ENCODE measurements at places on chromosomes 6 and 20. TPM values are rescaled to one million over a fixed set of nuclear protein-coding genes. Genes with fewer than 3 reads are reported as not detected.

DNA sequence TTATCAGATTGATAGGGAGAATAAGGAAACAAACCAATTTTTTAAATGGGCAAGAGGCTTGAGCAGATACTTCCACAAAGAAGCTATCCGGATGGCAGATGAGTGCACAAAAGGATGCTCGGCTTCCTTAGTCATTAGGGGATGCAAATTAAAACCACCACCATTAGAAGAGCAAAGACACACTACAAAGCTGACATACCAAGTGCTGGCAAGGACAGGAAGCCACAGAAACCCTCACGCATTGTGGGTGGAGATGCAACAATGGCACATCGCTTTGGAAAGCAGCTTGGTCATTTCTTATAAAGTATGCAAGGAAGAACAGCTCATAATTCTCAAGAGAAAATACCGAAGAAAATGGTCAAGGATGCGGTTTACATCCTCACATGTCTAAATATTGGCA lies 19.8 kb downstream of the BFSP1 start:
- H3K27ac ChIP-seq: no peak overlapping the region
- no peaks in the 10 kb centered on the region for H3K36me3 ChIP-seq
- no peaks in the 10 kb centered on the region for H3K27me3 ChIP-seq
- no peaks in the 10 kb centered on the region for H3K4me1 ChIP-seq
- no peak for DNase-seq

DNA sequence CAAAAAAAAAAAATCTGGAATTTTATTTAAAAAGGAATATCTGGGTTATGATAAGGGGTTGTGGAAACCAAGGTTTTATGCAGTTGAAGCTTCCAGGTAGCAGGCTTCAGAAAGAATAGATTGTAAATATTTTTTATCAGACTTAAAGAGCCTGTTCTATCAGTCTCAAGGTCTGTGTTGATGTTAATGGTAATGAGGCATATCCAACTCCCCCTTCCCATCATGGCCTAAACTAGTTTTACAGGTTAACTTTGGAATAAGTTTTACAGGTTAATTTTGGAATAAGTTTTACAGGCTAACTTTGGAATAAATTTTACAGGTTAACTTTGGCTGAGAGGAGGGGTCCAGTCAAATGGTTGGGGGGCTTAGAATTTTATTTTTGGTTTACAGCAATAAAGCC lies 92.4 kb downstream of the CD24 start:
- H3K4me3 ChIP-seq: no peak overlapping the region
- peaks cover 13% of the 10 kb centered on the region for H3K4me1 ChIP-seq
- H3K36me3 ChIP-seq: no peaks in the 10 kb centered on the region
- H3K27me3 ChIP-seq: no peaks in the 10 kb centered on the region

GRCh38 chr6:159302594-159302992 lies 133.4 kb downstream of the FNDC1 start:
- no peak overlapping the region for H3K27ac ChIP-seq
- H3K4me3 ChIP-seq: no peak overlapping the region
- no peaks in the 10 kb centered on the region for H3K36me3 ChIP-seq
- H3K4me1 ChIP-seq: no peaks in the 10 kb centered on the region
- DNase-seq: no peak

GRCh38 chr6:1749041-1749440 lies 139.3 kb downstream of the FOXC1 start:
- H3K4me1 ChIP-seq: no peaks in the 10 kb centered on the region
- no peaks in the 10 kb centered on the region for H3K27me3 ChIP-seq
- DNase-seq: no peak
- no peak overlapping the region for H3K27ac ChIP-seq
- no peak overlapping the region for H3K4me3 ChIP-seq
- H3K36me3 ChIP-seq: no peaks in the 10 kb centered on the region

- H3K36me3 ChIP-seq: no peaks in the 10 kb centered on the region
- no peak overlapping the region for H3K4me3 ChIP-seq
- no peak overlapping the region for H3K27ac ChIP-seq
- DNase-seq: no peak
These were observed 24.5 kb upstream of the SEC63 start for GRCh38 chr6:107982486-107982885.

DNA sequence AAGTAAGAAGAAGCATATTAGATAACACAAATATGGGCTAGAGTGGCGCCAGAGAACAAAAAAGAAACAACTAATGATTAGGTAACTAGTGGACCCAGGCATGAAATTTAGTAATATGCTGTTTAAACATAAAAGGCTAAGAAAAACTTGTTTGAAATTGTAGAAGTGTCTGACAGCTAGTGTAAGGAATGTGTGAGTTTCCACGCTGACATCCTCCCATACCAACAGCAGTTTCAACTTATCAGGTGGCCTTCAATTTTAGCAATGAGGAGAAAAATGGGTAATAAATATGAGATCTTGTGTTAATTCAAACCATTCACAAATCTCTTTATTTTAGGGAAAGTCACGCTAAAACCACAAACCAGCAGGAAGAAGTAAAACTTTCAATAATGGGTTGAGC lies 440.2 kb upstream of the FLRT3 start:
- no peaks in the 10 kb centered on the region for H3K36me3 ChIP-seq
- H3K4me1 ChIP-seq: no peaks in the 10 kb centered on the region
- no peak overlapping the region for H3K27ac ChIP-seq
- no peaks in the 10 kb centered on the region for H3K27me3 ChIP-seq

DNA sequence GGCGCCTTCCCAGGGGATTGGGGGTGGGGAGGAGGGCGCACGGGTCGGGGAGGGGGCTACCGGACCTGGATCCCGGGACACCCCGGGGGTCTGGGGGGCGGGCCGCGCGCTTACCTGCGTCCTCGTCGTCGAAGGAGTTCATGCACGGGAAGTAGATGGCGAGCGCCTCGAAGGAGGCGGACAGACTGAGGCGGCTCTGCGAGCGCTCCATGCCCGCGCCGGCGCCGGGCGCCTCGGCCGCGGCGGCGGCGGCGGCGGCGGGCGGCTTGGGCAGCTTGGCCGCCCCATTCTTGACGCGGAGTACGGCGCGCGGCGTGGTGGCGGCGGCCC lies 320 bp downstream of the RIMS4 start:
- H3K4me3 ChIP-seq: peak overlapping the region; percentile 40
- H3K27ac ChIP-seq: no peak overlapping the region
- H3K4me1 ChIP-seq: no peaks in the 10 kb centered on the region
- peak; percentile 63 for DNase-seq
- no peaks in the 10 kb centered on the region for H3K36me3 ChIP-seq
- H3K27me3 ChIP-seq: peaks cover 76% of the 10 kb centered on the region

GRCh38 chr6:152404936-152405595 lies 232.1 kb downstream of the SYNE1 start:
- no peaks in the 10 kb centered on the region for H3K36me3 ChIP-seq
- no peak for DNase-seq
- no peaks in the 10 kb centered on the region for H3K4me1 ChIP-seq
- H3K27ac ChIP-seq: no peak overlapping the region
- H3K27me3 ChIP-seq: no peaks in the 10 kb centered on the region
- no peak overlapping the region for H3K4me3 ChIP-seq

Gene HNF4A
- 47.2 TPM for total RNA-seq

Gene CDSN
- not detected for total RNA-seq

Gene TBX18
- 1.5 TPM for total RNA-seq

Gene TCP1
- total RNA-seq: 241 TPM

Gene PSORS1C1
- total RNA-seq: 0.44 TPM
